ENCODE measurements at places on chromosomes 1 and 21. TPM values are rescaled to one million over a fixed set of nuclear protein-coding genes. Genes with fewer than 3 reads are reported as not detected.

Gene RAP1A
- 11.6 TPM for total RNA-seq

Gene S100A12
- total RNA-seq = not detected

Gene FNDC5
- 1.0 TPM for total RNA-seq

Gene KIF26B
- total RNA-seq = 6.9 TPM

Gene CBR1
- 152 TPM for total RNA-seq

Gene CD84
- total RNA-seq = not detected

Gene TNFRSF1B
- 23.9 TPM for total RNA-seq

Gene KRTAP10-6
- not detected for total RNA-seq

Gene HLX
- 25.2 TPM for total RNA-seq

Gene UCK2
- total RNA-seq = 95.1 TPM

Gene CLDN8
- not detected for total RNA-seq

All from fibroblast of lung (primary cell).